ENCODE measurements at places on chromosomes 5 and 9.

- no peak for DNase-seq
Measured at GRCh38 chr9:70229026-70229425, 29.8 kb upstream of the SMC5 start.

- DNase-seq: peak; percentile 75
Measured at GRCh38 chr5:55176176-55176818, 3.3 kb upstream of the CDC20B start.

DNA sequence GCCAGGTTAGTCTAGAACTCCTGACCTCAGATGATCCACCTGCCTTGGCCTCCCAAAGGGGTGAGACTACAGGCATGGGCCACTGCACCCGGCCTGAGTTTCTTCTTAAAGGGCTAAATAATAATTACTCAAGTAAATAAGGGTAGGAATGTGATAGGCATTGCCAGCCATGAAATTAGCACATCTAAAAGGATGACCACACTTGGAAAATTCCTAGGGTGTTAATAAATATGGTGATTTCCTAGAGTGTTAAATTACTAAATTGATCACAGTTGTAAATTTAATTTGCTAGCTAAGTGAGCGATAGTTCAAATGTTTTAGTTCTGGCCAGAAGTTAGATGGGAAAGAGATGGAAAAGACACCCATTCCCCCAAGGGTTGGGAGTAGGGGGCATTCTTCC lies 53.4 kb downstream of the UBAP1 start:
- no peak for DNase-seq

DNA sequence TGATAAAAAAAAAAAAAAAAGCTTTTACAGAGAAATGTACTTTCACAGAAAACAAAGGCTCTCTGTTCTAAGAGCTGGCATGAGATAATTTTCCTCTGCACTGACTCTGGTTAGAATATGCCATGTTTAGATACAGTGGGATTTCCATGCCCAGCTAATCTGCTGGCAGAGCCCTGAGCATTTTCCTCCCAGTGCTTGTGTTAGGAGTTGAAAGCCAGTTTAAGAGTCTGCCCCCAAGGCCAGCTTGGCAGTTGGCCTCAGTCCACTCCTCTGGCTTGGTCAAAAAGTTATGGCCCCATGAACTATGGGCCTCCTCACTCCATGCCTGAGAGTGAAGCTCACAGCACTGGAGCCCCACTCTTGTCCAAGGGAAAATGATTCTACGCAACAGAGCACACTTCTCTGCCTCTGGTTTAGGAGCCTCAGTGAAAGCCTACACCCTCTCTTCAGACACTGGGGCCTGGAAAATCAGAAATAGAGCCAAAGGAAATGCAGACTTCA lies 21.9 kb downstream of the MOCS2 start:
- no peak for DNase-seq

- DNase-seq: peak; percentile 13
Measured at GRCh38 chr5:28855626-28856025, 1817.2 kb upstream of the CDH9 start.

GRCh38 chr5:1760656-1761452 lies 38.8 kb downstream of the MRPL36 start:
- DNase-seq: no peak

DNA sequence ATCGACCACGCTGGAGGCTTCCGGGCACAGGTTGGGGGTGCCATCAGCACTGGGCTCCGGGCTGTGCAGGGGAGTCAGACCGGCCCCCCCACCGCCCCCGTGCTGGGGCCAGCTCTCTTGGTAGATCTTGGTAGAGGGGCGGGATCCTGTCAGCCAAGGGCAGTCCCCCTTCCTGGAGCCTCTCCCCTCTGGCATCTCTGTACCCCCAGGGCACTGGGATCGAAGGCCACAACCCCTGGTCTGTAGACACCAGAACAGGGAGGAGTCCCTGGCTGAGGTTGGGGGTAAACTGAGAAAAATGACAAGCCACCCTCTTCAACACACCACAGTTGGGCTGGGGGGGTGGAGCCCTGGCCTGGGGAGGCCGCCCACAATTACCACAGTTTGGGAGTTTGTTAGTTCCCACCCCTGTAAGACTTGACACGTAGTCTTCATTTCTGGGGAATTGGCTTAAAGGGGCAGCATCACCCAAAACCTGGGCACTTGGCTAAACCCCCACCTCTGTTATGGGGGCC lies 882 bp downstream of the CERCAM start:
- no peak for DNase-seq

DNA sequence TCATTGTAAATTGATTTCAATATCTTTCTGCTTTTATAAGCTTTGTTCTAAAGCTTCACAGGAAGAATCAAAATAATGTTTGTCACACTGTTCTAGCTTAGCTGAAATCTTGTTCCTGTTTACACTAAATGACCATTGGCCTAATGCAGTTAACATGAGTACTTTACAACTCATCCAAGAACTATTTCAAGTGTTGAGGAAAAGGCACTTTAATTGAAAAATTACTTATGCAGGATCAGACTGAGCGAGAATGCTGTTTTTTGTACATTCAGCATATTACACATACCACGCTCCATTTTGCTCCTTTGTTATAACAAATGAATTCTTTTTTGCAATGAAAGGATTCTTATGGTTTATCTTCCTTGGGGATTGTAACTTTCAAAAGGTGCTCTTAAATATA lies 22.4 kb upstream of the SMIM15 start:
- DNase-seq: no peak

DNA sequence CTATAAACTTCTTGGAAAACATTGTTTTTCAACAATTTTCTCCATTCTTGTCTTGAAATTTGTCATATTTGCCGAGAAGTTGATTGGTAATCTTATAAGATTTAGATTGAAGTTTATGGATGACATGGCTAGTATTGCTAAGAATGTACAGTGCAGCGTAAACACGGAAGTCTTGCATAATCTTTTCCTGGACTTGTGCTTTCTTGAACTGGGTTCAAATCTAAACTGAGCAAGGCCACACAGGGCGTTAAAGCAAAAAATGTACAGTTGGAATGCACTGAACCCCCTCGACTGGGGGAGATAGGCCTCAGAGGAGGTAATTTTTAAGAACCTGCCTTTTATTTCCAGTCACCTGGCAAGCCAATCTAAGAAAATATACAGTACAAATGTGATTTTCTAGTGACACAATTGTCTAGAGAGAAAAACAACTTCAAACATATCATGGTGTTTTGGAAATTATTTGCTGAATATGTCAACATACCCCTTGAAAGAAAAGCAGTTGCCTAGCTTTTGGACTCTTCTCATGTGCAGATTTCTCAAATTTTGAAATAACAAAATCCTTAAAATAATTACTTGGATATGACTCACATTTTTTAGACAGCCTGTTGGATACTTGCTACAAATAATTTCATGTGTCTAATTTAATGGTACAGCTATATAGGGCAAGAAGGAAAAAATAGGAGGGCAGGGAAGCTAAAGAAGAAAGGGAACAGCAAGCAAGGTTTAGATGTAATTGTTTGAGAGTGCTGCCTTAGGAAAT lies 18.5 kb upstream of the GAS1 start:
- DNase-seq: no peak

- peak; percentile 70 for DNase-seq
Measured at GRCh38 chr5:156475182-156476157, 148.5 kb downstream of the SGCD start.

GRCh38 chr5:37738865-37739488 lies 100.9 kb downstream of the GDNF start:
- no peak for DNase-seq

DNA sequence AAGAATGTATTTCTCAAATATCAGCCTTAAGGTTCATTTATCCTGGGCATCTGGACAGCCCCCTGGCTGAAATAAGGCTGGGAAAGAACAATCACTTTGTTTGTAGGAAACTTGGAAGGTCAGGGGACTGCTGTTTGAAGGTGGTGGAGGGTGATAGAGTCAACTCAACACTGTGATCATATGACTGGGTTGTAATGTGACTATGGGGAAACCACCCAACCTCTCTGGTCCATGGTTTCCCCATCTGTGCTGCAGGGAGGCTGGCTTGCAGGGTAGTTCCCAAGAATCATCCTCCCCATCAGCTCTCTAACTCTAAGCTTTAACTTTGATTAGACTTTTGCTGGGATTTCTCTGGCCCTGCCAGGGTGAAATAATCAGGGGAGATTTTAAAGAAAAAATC lies 10.0 kb downstream of the INSYN2B start:
- no peak for DNase-seq

- DNase-seq: no peak
Measured at GRCh38 chr5:35859101-35859661, 2.5 kb downstream of the IL7R start.

DNA sequence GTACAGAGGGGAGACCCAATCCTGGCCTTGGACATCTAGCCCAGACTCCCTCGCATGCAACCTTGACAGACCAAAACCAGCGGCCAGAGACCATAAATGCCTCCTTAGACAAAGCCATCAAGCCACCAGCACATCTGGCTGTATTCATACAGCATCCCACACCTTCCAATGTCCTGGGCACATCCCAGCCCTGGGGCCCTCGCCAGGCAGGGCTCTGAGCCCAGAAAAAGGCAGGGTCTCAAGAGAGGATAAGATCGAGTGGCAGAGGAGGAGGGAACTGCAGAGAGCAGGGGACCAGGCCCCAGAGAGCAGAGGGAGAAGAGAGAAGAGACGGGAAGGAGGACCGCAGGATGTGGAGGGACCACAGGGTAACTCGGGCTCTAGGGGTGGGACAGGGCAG lies 45.4 kb downstream of the CAMK2A start:
- no peak for DNase-seq

DNA sequence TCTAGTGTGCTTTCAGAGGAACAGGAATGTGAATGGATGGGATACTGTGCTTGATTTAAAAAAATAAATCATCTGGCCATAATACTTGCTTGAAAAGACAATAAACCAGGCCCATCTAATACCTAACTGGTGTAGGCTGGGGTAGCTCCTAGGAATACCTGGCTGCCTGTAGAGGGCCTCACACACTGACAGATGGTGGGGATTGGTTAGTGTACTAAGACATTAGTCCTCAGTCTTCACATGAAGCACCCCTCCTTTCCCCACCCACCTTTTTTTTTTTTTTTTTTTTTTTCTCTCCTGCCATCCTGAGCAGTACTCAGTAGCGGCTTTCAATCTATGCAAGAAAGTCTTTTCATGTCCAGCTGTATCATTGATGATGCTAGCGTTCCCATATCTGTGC lies 130.5 kb downstream of the ADGRV1 start:
- no peak for DNase-seq

DNA sequence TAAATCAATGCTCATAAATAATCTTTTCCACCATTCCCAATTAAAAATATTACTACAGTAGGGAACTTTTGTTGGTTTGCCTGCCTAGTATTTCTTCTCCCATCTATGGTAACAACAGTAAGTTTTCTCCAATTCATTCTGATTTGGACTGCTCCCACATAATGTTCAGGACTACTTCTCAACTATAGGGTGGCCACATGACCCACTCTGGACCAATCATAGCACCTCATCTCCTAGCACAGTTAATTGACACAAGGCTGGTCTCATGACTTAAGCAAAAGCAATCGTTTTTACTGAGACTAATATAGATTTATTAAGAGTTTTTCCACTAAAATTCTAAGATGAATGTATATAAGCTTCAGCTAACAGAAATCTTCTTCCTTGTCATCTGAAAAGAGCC lies 28.7 kb upstream of the SLCO6A1 start:
- no peak for DNase-seq

DNA sequence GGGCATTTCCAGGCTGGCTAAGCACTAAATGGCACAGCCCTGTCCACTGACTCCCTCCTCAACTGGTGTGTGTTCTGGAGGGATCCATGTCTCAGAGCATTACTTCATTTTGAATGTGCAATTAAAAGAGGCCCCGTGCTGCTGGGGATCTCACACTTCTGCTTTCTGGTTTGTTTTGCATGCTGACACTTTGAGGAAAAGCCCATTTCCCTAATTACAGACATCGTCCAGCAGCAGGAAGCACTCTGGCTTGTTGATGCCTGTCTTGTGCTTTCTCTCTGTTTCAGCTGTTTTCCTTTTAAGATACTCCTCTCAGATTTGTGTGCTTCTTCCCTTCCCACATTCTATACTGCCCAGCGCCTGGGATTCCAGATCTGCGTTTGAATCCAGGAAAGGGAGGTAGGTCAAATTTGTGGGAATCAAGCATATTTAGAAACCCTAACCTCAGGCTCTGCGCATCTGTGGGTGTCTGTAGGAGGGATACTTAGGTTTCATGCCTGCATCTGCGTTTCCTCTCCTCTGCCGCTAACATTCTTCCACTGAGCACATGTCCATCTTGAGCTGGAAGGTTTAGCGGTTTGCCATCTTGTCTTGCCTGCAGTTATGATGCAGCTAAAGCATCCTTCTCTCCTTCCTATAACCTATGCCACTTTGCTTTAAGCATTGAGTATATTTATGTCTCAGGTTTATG lies 25.7 kb downstream of the SYK start:
- DNase-seq: no peak

- no peak for DNase-seq
Measured at GRCh38 chr9:116959809-116960208, 272.7 kb downstream of the TRIM32 start.

GRCh38 chr9:101977614-101978210 lies 239.3 kb upstream of the GRIN3A start:
- peak; percentile 20 for DNase-seq

DNA sequence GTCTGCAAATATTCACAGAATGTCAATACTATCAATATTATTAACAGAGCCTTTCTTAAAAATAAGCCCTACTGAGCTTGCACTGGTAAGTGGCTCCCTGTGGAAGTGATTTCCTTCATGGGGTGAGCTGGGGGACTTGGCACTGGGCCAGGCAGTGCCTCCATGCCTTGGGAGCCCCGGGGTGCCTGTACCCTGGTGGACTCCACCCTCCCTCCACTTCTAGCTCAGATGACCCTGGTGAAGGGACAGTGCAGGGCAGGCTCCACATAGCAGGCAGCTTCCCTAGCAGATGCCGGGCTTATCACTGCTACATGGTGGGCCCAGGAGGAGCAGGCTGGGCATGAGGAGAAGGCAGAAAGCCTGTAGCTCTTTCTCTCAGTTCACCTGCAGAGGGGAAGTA lies 119.2 kb downstream of the DCP2 start:
- no peak for DNase-seq

GRCh38 chr9:20065046-20065445 lies 276.2 kb upstream of the SLC24A2 start:
- DNase-seq: no peak

GRCh38 chr5:92504346-92504745 lies 1076.7 kb downstream of the NR2F1-AS1 start:
- DNase-seq: no peak

GRCh38 chr9:69027355-69028097 lies 8.0 kb upstream of the FXN start:
- DNase-seq: peak; percentile 60

- peak; percentile 72 for DNase-seq
Measured at GRCh38 chr9:136546697-136547501, 1.1 kb upstream of the NOTCH1 start.

DNA sequence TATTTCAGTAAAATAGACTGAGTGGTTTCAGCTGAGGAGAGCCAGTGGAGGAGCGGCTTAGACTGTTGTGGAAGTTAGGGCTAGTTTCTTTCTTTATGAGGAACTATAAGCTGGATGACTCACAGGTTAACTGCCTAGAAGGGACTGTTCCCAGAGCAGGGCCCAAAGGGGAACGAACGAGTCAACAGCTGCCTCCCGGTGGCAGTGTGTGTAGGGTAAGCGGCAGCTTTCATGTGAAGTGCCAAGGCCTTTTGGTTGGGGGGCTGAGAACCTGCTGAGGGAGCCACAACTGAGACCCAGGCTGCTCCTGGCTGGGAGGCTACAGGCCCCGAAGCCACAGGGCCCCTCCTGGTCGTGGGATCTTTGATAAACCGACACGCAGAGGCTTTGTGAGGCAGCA lies 7.0 kb downstream of the SQSTM1 start:
- DNase-seq: peak; percentile 41

GRCh38 chr9:133238851-133239532 lies 29.9 kb upstream of the OBP2B start:
- peak; percentile 61 for DNase-seq

- DNase-seq: no peak
Measured at GRCh38 chr5:69285448-69286116, 47.0 kb downstream of the CCDC125 start.

Data from RWPE1 (cell line).